ENCODE measurements at places on chromosomes 12 and 14.

DNA sequence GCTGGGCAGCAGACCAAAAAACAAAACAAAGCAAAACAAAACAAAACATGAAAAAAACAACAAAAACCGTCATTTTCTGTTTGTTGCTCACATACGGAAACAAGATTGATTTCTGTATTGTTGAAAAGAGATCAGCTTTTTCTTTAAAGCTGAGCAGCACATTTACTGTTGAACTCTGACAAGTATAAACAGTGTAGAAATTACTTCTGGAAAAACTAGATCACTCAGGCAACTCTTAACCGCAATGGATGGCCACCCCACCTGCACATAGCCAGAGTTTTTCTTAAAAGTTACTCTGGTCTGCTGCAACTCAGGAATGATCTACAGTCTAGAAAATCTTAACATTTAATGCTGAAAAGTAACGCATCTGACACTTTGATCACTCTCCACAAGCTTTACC, 80.9 kb downstream of the PPM1H start:
- no peak for DNase-seq

DNA sequence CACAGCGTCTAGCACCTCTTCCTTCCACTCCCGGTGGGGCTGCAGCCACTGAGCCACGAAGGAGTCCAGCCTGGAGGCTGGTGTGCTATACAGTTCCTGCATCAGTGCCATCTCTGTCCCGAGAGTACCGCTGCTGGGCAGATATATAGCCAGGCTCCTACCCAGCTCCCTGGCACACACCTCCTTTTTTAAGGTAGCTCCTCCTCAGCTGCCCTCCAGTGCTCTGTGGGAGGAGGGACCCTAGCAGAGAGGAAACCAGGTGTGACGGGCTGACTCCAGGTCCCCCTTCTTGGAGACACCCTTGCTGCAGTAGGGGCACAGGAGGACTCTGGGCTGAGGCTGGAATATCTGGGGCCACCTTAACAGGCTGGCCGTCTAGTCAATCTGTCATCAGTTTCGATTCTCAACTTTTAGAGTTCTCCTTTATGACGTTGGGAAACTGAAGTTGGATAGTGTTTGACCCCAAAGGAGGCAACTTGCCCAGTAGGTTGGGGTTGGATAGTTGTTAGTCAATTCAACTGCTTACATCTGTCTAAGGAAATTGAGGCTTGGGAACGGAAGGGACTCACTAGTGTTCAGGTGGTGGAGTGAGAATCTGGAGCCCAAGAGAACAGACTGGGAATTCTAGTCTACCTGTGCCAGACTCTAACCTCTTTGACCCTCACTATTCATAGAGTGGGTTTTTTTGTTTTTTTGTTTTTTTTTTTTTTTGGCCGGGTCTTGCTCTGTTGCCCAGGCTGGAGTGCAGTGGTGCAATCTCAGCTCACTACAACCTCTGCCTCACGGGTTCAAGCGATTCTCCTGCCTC, at the start of gene OASL:
Gene OASL (minus strand): TSS at position 386 of the 808 bp plus-strand sequence. CDS start 275 bp downstream, at position 111.
- peak; percentile 81 for DNase-seq

DNA sequence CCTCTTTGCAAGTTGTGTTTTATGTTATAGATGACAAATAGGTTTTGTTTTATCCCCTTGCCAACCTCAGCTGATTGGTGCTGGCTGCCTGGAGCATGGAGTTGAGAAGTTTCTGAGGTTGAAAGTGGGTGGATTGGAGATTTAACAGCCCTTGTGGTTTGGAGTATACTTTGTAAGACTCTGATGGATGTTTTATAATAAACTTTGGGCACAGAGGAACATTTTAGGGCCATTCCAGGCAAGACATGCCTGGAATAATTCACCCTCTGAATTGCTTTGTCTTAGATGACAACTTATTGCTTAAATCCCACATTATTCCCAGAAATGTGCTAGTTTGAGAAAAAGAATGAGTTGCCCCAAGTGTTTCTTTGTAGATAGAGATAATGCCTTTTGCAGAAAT, 158.9 kb downstream of the SLC5A8 start:
- no peak for DNase-seq

DNA sequence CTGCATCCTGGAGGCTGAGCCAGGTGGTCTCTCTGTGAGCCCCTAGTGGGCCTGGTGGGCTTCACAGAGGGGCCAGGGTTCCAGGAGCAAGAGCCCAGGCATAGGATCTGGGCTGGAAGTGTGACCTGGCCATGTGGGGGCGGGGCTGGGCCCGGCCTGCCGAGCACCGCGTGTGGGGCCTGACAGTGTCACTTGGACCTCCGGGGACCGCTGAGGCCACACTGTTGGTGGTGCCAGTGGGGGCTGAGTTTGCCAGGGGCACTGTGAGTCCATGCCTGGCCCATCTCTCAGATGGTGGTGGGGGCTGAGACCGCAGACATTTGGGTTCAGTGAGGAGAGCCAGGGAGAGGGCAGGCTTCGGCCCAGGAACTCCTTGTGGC, 5.2 kb downstream of the FBRSL1 start:
- no peak for DNase-seq

DNA sequence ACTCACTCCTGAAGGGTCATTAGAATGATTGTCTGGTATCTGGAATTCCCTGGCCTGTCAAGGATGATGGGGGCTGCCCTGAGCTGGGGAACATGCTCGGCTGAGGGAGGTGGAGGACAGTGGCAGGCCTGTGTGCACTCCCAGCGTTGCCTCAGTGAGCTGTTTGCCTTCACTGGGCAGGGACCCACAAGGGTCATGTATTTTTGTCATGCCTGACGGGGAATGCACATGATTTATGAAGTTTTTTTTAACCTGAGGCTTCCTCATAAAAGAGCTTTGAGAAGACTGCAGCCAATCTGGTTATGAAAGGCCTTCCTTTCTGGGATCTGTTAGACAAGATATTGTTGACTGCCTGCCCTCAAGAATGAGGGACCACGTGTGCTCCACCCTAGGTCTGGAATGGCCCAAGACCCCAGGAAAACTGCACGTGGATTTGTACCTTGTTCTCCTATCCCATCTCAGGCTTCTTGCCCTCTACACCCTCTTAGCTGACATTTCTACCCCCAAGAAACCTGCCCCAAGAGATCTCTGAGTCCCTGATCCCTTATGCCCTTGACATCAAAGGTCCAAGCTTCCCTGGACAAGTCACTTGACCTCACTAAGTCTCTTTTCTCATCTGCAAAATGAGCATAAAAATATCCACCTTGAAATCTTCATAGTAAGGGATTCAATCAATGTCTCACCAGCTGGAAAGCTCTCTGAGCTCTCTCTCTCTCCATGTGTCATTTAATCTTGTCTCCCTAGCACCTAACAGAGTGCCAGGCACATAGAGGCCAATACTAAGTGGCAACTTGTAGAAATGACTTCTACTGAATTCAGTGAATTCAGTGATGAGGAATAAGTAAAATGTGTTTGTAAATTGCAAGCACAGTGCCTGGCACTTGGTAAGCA, 24.5 kb upstream of the COL2A1 start:
- DNase-seq: no peak

DNA sequence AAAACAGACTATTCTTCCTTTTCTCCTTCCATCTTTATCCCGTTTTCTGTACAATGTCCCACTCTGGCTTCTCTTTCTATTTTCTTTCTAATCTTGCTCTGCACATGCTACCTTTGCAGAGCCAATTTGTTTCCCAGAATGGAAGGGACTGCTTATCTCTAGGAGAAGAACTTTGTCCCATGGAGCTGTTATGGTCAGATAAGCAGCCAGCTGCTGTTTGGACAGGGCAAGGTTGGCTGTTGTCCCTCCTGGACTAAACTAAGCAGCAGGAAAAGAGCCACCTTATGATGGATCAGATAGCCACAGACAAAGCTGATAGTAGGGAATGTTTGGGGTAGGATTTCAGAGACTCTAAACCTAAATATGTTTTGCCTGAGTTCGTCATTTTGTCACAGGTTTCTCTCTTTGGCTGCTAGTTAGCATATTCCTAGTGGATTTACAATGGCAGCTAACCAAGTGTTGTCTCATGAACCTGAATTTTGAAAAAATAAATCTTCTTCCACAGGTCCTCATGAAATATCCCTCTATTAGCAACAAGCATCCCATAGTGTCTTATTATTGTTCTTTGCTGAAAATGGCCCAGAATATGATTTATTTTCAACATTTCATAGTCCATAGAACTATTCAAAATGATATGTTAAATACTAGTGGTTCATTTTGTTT, 262.8 kb downstream of the SLC16A7 start:
- DNase-seq: peak; percentile 59

DNA sequence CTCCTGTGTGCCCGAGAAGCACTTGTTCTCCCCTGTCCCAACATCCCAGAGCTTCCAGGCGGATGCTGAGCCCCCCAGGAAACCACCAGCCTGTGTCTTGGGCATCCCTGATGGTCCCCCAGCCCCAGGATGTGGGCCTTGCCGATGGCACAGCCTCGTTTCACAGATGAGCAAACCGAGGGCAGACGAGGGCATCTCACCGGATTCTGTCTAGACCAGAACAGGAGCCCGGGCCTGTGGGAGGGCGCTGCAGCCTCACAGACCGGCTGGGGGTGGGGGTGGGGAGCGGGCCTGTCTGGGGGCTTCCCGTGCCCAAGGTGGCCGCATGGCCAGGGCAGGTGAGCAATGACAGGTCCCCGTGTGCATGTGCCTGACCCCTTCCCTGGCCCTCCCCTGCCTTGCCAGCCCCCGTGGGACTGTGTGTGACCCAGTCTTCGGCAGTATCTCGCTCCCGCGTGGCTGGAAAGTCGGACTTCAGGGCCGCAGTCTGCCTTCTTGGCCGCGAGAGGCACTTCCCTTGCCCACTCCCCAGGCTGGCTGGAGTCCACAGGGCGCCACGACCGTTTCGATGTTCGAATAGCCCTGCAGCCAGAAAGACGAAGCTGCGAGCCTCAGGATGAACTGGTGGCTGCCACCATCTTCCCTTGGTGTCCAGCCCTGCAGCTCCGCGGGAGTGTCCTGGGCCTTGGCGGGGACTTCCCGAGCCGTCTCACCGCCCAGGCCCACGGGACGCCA, 8.9 kb downstream of the RFLNA start:
- DNase-seq: no peak

DNA sequence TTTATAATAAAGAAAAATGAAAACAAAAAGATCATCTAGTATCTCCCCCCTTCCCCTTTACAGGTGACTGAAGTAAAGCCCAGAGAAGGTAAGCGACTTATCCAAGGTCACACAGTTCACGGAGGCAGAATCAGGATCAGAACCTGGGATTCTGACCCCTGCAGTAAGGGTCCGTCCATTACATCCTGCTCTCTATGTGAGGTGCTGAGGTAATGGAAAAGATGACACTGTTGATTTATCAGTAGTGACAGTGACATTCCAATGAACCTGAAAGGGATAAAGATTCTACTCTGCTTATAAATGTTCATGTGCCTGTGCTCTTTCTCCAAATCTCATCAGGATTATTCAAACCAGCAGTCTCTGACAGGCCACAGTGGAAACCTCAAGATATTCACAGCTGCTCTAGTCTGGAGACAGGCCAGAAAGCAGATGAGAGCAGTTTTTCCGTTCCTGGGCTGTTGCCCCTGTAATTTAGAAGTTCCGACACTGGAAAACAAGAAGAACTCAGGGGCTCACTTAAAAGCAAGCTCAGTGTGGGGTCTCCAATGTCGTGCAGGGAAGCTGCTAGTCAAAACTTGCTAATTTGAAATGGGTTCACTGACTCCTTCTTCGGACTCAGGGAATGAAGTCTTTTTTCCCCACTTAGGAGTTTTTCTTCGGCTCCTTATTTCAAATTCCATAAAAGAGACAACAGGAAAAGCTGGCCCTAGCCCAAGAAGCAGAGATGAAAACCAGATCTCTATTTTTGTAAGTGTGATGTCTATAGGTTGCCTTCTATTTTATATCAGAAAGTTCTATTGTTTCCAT, 131.8 kb upstream of the EEA1 start:
- DNase-seq: no peak

- no peak for DNase-seq
These were observed 159.2 kb downstream of the PAWR start for GRCh38 chr12:79531518-79531917.

GRCh38 chr14:106556665-106557289, 1030.4 kb downstream of the TMEM121 start:
- DNase-seq: peak; percentile 65

DNA sequence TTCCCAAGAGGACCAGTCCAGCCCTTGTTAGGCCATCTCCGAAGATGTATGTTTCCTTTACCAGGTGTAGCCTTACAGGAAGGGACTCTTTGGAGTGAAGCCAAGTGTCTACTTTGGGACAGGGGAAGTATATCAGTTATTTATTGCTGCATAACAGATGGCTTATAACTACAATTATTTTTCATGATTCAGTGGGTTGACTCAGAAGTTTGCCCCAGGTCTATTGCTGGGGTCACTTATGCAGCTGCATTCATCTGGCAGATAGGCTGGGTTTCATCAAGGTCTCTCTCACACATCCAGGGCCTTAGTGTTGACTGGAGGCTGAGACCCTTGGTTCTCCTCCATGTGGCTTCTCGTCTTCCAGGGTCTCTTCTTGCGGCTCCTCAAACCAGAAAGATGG, 170.1 kb downstream of the NRXN3 start:
- no peak for DNase-seq

DNA sequence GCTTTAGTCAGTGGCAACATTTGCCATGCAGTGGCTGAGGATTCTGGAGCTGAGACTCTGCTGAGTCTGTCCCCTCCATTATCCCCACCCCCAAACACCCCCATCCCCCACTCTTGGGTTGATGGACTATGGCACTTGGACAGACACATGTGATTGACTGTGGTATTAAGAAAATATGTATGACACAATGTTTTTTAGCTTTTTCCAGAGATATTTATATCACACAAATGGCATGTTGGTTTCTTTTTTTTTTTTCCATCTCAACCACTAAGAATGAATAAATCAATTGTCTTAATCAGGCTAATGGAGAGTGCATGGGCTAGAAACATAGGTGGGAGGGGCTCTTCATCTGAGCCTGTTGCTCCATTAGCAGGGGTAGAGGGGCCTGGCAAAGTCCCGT, 30.7 kb upstream of the MAP1LC3B2 start:
- no peak for DNase-seq

DNA sequence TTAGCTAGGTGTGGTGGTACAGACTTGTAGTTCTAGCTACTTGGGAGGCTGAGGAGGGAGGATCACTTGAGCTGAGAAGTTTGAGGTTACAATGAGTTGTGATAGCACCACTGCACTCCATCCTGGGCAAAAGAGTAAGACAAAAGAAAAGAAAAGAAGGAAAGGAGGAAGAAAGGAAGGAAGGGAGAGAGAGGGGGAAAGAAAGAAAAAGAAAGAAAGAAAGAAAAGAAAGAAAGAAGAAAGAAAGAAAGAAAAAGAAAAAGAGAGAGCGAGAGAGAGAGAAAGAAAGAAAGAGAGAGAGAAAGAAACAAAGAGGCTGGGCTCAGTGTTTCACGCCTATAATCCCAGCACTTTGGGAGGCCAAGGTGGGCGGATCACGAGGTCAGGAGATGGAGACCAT, 10.3 kb upstream of the GNPTAB start:
- DNase-seq: no peak

DNA sequence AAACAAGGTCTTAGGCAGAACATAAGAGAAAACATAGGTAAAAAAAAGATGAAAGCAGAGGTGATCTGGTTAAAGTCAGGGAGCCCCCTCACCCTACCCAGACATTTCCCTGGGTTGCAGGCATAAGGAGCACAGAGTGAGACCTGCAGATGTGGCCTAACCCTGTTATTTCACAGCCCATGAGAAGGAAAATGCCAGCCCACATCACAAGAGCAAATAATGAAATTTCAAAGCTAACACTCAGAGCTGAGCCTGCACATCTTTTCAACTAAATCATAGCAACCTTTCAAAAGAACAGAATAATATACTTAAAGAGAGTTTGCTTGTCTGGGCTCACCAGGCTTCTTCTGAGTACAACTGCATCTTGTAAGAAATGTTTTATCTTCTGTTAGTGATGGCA, 295.4 kb downstream of the RPAP3 start:
- no peak for DNase-seq
